ENCODE measurements at places on chromosomes 5 and 9. TPM values are rescaled to one million over a fixed set of nuclear protein-coding genes. Genes with fewer than 3 reads are reported as not detected.

DNA sequence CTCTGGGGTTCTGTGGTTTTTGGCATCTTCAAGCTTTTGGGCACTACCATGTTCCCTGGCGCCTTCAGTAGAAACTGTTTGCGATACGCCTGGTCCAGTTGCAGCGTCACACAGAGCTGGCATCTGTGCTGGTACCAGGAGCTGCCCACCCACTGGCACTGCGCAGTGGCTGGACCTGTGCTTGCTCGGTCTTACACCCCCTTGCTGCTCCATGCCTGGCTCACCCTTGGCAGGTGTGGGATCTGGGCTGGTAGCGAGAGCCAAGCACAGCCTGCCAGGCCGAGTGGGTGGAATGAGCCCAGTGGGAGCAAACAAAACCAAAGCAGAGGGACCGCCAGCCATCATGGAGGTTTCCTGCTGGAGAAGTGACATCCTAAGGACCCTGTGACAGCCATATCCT lies 170.2 kb upstream of the IRX2 start:
- no peak for DNase-seq

DNA sequence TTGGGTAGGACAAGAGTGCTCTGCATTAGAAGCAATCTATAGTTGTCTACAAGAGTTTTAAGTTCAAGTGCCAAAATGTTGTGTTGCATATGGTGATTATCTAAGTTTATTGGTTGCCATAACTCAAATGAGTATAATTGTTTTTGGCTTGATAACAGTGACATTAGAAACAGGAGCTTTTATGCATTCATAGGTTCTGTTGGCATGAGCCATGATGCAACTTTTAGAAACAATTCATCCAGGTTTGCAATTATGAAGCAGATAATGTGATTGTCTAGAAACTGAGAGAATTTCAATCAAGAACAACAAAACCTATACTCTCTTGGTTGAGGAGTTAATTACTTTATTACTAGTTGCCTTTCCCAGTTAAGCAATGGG lies 137.0 kb downstream of the PBX3 start:
- DNase-seq: no peak

GRCh38 chr9:114613919-114614318 lies 2.8 kb downstream of the TMEM268 start:
- DNase-seq: no peak

Gene VCAN
- polyA plus RNA-seq: 398 TPM

DNA sequence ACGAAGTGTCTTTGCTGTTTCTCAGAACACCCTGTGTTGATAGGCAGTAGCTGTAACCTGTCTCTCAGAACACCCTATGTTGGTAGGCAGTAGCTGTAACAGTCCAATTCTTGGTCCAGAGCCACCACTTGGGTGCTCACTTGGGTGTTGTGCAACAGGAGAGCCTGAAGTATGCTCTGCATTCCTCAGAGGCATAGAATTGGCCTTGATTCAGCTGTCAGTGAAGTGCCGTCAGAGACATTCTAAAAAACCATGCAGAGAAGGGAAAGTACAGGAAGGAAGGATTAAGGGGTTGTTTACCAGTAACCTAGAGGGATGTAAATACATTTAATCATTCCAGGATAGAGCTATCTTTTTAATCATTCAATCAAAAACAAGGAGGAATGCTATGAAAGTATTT lies 231.2 kb downstream of the ARRDC3 start:
- no peak for DNase-seq

- no peak for DNase-seq
Observed at GRCh38 chr5:72472666-72473422, 34.4 kb downstream of the ZNF366 start.

- no peak for DNase-seq
Observed at GRCh38 chr5:150017226-150018005, 16.9 kb downstream of the HMGXB3 start.

All from left kidney (tissue), 8 donors.